NCI-H146 (cell line): ENCODE measurements at places on chromosomes 11 and 22.

DNA sequence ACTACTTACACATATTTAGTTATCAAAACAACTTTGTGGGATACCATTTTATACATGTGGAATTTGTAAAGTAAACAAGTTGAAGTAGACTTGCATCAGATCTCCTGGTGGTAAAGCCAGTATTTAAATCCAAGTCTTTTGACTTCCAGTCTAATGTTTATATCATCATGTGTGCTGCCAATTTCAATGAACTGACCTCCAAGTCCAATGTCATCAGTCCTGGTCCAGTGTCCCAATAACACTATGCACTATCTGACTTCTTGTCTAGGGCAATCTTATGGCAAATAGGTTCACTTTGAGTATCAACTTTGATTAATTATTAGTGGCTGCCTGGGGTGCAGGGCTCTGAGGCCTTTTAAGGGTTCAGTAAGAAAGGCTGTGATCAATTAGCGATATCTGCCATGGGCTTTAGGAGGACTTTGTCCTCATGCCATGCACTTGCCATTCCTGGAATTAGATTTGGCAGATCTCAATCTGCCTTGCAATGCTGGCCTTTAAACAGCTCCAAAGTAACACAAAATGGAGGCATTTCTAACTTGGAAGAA lies 9.6 kb upstream of the PTS start:
- no peak for DNase-seq

DNA sequence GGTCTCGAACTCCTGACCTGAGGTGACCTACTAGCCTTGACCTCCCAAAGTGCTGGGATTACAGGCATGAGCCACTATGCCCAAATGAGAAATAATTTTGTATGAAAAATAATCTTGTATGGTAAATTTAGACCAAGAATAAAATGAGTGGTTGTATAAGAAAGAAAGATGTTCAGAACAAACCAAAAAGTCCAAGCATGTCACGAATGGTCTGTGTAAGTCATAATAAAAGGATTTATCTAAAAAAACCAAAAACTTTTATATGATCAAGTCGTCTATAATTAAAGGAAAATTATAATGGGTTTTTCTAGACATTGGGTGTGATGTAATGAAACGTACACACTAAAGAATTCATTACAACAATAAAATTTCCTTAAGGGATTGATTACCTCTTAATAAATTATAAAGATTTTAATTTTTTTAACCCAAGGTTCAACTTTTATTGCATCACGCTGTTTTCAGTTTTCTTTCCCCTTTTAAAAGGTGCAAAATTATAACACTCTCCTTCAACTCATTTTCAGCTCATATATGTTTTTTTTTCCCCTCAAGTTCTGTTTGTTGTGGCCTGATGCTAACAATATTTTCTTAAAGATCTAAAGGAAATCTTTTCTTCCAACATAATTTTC lies 8.9 kb upstream of the AQP11 start:
- DNase-seq: peak; percentile 24

GRCh38 chr11:64437426-64437825 lies 78.5 kb downstream of the RPS6KA4 start:
- DNase-seq: no peak

- no peak for DNase-seq
Measured at GRCh38 chr11:98036810-98037209, 983.9 kb upstream of the CNTN5 start.

GRCh38 chr11:19751055-19751454 lies 38.4 kb downstream of the NAV2 start:
- no peak for DNase-seq

GRCh38 chr22:27995801-27996528 lies 76.9 kb upstream of the PITPNB start:
- no peak for DNase-seq

DNA sequence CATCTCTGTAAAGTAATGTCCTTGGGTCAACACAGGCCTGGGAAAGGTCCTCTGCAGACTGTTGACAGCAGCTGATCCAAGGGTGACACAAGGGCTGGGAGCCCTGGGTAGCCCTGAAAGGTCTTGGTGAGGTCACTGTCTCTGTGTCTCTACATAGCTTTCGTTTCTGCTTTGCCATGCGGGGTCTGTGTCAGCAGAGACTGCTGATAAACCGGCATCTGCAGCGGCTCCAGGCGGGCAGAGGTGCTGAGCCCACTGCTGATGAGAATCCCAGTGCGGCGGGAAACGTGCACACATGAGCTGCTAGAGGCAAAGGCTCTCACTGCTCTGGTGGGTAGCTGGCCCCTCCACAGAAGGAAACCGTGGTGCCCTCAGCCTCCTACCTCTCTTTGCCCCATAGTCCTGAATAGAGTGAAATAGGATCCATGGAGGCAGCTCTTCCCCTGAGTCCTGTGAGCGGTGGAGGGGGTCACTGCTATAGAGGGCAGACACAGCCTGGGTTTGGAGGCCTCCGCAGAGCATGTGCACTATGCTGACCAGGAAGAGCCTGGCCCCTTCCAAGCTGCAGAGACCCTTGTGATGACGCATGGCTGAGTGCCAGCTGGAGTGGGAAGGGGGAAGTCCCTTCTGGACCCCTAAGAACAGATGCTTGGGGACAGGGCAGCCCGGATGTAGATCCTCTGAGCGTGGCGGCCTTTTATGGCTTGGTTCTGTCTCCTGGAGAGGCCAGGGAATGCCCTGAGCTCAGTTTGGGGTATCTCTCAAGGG lies 17.8 kb upstream of the ST3GAL4 start:
- DNase-seq: no peak

- no peak for DNase-seq
Measured at GRCh38 chr11:48008951-48009270, 28.6 kb downstream of the PTPRJ start.

DNA sequence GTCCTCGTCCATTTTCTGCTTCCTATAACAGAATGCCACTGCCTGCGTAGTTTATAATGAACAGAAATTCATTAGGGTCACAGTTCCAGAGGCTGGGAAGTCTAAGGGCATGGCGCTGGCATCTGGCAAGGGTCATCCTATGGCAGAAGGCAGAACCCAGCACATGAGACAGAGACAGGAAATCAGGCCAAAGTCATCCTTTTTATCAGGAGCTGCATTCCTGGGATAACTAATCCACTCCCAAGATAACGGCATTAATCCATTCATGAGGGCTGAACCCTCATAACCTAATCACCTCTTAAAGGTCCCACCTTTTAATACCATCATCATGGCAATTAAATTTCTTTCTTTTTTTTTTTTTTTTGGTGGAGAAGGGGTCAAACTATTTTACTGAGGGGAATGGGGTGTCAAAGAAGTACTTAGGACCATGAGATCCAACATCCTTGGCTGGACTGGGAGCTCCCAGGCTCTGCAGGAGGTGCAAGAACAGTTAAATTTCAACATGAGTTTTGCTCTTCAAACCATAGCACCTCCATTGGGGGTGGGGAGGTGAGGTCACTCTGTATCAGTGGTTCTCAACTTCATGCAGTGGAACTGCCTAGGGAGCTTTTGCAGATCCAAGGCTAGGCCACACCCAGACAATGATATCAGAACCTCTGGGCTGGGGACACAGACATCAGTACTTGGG lies 4.4 kb downstream of the TMEM109 start:
- no peak for DNase-seq

DNA sequence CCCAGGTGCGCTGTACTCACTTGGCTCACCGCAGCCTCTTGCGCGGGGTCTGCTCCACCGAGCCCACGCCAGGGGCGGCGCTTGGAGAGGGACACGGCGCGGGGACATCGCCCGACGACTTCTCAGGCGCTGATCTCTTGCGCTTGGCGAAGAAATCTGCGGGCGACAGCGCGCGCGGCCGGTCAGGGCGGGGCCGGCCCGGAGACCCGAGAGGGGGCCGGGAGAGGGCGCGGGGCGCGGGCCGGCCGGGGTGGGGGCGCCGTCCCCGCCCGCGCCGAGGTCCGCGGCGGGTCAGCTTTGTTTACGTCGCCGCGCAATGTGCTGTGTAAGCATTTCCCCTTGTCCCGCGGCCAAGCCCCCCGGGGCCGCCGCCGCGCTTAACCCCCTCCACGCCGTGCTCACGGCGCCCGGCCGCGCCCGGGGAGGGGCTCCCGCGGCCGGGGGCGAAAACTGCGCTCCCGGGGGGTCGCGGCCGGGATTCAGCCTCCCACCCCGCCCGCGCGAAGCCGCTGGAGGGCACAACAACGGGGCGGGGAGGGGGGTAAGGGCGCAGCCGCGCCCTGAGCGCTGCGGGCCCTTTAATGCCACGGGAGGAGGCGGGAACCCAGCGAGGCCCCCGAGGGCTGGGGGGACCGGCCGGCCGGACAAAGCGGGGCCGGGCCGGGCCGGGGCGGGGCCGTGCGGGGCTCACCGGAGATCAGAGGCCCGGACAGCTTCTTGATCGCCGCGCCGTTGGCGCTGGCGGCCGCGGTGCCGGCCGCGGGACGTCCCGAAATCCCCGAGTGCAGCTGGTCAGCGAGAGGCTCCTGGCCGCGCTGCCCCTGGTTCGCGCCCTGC lies 1.4 kb downstream of the CDKN1C start:
- peak; percentile 22 for DNase-seq

DNA sequence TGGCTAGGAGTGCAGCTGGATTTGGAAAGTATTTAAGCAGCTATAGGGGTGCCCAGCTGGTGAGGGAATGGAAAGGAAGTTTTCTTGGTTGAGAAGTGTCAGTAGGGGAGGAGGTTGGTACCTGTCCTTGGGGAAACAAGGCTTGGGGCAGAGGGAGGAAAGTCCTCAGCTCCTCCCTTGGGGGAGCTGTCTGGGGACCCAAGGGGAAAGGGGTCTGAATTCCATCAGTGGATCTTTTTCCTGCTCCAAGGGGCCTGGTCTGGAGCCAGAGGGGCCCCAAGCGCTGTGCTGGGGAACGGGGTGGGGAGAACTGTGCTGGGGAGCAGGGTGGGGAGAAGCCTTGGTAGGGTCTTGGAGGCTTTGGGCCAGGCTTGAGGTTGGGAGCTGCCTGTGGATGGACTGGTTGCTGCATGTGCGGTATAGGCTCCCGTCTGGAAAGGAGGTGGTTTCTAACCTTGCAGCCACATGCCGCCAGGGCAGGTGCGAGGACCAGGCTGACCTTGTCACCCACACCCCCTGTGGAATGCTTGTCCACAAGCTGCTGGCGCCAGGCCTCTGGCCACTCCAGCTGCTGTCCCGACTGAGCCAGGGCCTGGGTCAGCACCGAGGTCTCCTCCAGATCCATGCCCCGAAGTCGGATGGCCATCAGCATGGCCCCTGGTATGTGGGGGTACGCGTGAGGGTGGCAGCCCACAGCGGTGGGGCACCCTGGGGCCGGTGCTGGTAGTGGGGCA lies 963 bp downstream of the TYMP start:
- no peak for DNase-seq

GRCh38 chr11:134993691-134994243 lies 581.7 kb upstream of the B3GAT1 start:
- DNase-seq: no peak

- DNase-seq: no peak
Measured at GRCh38 chr11:3163241-3163981, 1.7 kb downstream of the OSBPL5 start.

- no peak for DNase-seq
Measured at GRCh38 chr11:13495929-13496328, at the start of gene PTH. Gene PTH, minus strand, starts transcription at chr11:13495997. Its CDS starts 3,142 bp downstream, at chr11:13492855.

DNA sequence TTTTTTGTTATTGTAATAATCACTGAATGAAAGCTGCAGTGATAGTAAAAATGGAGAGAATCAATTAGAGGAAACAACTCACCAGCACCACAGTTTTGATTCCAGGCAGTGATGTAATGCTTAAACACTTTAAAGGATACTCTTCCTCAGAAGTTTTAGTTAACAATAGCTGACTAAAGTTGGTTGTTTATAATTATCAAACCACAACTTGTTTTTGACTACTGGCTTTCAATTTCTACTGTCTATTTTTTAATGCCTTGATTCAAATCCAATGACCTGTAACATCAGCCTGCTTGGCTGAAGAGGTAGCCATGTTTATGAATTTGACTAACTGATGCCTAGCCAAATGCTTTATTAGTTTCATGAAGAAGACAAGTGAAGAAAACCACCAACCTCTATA lies 18.2 kb upstream of the CASP12 start:
- no peak for DNase-seq
